Activated naive CD8-positive, alpha-beta T cell treated with anti-CD3 and anti-CD28 coated beads for 36 hours (primary cell): ENCODE measurements at places on chromosomes 1 and 21. TPM values are rescaled to one million over a fixed set of nuclear protein-coding genes. Genes with fewer than 3 reads are reported as not detected.

DNA sequence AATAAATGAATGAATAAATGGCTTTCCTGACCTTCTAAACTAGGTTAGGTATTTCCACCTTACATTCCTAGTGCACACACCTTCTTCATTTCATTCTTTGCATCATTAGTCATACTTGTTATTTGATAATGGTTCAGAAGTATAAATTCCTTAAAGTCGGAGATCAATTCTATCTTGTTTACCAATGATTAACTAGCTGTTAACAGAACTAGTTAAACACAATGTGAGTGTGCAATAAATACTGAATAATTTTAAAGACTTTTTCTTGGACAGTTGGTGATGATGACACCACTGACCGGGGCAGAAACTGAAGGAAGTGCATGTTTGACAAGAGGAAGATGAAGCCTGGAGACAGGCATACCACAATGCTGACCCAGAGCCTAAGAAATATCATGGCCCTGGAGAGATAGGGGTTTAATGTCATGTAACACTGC is 207.1 kb upstream of the DEPDC1 start:
- no peak for DNase-seq

GRCh38 chr1:54927472-54928240 is 40.7 kb upstream of the DHCR24 start:
- no peak for DNase-seq

DNA sequence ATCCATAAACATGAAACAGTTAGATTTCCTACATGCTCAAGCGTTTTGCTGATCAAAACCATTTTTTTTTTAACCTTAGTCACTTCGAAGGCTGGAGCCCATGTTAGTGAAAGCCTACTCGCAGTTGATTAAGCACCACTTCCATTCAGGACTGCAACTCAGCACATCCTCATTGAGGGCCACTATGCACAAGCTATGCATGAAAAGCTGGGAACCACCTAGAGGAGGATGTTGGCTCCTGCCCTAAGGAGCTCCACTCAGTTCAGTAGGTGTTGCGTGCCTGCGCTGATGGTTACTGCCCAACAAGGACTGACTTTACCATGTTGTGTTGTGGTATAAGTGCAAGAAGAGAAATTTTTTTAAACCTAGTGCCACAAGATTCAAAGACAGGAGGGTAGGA is 181.4 kb upstream of the L1TD1 start:
- no peak for DNase-seq

GRCh38 chr1:117568999-117569398 is 36.8 kb upstream of the TENT5C start:
- no peak for DNase-seq

- DNase-seq: no peak
These were observed 5.5 kb downstream of the PTGFRN start for GRCh38 chr1:116915086-116915661.

DNA sequence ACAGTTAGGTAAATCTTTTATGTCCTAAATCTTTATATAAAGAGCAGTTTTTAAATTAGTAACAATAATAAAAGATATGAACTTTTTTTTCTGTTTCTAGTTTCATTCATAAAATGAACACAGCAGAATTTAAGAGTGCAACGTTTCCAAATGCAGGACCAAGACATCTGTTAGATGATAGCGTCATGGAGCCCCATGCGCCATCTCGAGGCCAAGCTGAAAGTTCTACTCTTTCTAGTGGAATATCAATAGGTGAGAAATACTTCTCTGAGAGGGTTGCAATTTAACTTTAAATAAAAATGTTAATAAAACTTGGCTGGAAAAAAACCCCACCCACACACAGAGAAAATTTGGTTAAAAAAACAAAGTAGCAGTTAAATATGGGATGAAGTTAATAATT is 15.0 kb upstream of the ANGPTL1 start:
- no peak for DNase-seq

- no peak for DNase-seq
These were observed 284.9 kb downstream of the PBX1 start for GRCh38 chr1:164843743-164844500.

GRCh38 chr1:154880671-154881070 is 10.6 kb upstream of the KCNN3 start:
- DNase-seq: no peak

DNA sequence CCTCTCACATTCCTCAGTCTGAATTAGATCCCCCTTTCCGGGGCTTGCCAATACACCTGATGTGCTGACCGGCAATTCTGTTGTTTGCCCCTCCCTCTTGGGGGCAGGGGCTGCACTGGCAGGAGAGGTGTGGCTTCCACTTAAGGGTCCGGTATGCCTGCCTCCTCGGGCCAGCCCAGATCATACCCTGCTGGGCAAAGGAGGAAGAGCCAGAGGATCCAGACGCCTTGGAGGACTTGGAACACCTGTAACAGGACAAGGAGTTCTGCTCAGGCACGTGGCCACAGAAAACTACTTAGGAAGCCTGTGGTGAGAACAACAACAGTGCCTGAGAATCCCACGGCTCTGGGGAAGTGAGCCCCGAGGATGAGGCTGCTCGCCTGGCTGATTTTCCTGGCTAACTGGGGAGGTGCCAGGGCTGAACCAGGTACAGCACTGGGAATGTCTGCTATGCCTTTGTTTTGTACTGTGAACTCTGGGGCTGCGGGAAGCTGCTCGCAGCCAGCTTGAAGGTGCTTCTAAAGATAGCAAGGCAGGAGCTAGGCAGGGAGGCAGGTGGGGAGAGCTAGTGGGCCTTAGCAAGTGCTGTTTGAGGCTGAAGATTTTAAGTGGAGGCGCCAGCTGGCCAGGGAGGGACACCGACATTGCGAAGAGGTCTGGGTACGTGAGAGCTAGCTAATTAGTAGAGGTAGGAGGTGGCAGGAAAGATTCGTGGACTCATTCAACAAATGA is at the start of gene SMPDL3B:
TSS of gene SMPDL3B (plus strand) at position 183 of the 732 bp plus-strand sequence. CDS start at position 367, 184 bp downstream.
- DNase-seq: no peak

DNA sequence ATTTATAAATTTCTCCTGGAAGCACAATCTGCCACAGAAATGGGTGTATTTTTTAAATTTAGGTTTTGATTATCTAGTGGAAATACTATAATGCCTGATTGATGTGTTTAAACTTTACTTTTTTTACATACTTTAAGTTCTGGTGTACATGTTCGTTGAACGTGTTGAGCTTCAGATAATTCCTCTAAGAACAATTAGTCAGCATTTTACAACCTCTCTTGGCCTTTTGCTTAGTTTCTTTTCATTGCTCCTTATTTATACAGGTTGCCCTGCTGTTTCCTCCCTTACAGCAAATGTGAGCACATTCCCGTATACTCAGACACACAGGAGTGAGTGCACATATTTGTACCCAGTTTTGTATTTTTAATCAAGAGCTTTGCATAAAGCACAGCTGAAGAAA is 1038.9 kb downstream of the BRINP3 start:
- no peak for DNase-seq

GRCh38 chr21:45877821-45878469 is 103.6 kb upstream of the COL6A1 start:
- no peak for DNase-seq

DNA sequence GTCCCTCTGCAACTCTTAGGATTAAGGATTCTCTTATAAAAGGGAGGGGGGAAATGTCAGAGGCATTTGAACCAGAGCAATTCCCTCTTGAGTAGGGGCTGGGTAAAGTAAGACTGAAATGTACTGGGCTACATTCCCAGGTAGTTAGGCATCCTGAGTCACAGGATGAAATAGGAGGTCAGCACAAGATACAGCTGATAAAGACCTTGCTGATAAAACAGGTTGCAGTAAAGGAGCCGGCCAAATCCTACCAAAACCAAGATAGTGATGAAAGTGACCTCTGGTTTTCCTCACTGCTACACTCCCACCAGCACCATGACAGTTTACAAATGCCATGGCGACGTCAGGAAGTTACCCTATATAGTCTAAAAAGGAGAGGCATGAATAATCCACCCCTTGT is 14.3 kb upstream of the COX20 start:
- no peak for DNase-seq

DNA sequence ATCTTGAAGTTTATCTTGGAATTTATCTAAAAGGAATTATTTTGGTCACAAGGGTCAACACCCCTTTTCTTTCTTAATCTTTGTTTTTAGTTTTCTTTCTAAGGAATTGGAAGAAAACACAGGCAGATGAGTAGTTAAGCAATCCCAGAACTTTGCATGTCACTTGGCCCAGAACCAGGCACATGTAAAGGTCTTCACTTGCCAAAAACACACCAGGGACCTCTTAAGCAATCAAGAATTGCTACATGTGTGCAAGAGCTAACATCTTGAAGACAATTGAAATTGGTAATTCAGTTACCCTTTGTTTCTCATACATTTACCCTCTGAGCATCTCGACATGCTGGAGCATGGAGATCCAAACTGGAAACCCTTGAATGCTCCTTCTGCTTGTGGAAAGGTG is 114.2 kb downstream of the ZC3H11B start:
- no peak for DNase-seq

GRCh38 chr1:203478231-203478630 is 2.6 kb downstream of the PRELP start:
- DNase-seq: no peak

GRCh38 chr1:162444903-162445302 is 33.0 kb upstream of the SH2D1B start:
- no peak for DNase-seq

DNA sequence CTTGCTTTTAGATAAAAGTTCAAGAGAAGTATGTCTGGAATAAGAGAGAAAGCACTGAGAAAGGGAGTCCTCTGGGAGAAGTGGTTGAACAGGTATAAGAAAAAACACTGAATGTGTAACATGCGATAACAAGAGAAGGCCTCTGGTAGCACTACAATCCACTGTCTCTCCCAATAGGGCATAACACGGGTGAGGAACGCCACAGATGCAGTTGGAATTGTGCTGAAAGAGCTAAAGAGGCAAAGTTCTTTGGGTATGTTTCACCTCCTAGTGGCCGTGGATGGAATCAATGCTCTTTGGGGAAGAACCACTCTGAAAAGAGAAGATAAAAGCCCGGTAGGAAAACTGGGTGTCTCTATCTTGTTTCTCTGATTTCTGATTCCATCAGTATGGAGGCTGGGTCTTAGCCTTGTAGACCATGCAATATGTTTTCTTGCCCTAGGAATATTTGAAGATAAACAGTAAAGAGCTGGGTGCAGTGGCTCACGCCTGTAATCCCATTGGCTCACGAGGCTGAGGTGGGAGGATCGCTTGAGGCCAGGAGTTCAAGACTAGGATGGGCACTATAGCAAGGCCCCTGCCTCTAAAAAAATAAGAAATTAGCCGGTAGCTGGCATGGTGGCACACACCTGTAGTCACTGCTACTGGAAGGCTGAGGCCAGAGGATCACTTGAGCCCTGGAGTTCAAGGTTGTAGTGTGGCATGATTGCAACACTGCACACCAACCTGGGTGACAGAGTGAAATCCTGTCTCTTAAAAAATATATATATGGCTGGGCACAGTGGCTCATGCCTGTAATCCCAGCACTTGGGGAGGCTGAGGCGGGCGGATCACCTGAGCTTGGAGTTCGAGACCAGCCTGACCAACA is 40.4 kb downstream of the DAP3 start:
- DNase-seq: no peak

PTPRF gene
- total RNA-seq: 3.1 TPM

TMEM240 gene
- 0.88 TPM for total RNA-seq

ARHGEF19 gene
- total RNA-seq: 4.4 TPM

CPLANE2 gene
- 2.2 TPM for total RNA-seq

LCE3E gene
- total RNA-seq: not detected

TMPRSS15 gene
- not detected for total RNA-seq

HCRTR1 gene
- not detected for total RNA-seq
